ENCODE measurements at places on chromosomes 16 and 17. TPM values are rescaled to one million over a fixed set of nuclear protein-coding genes. Genes with fewer than 3 reads are reported as not detected.

- DNase-seq: no peak
Measured at GRCh38 chr16:73976644-73977043, 320.0 kb upstream of the PSMD7 start.

- no peak for DNase-seq
Measured at GRCh38 chr16:84531671-84532111, 27.2 kb upstream of the MEAK7 start.

DNA sequence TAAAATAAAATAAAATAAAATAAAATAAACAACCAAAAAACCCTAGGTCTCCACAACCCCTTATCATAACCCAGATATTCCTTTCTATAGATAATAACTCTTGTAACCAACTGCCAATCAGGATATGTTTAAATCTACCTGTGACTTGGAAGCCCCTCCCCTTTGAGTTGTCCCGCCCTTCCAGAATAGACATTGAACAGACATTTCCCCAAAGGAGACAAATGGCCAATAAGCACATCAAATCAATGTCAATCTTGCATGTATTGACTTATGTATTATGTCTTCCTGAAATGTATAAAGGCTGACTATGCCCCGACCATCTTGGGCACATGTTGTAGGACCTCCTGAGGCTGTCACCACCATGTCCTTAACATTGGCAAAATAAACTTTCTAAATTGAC lies 1.5 kb upstream of the MAPK7 start:
- no peak for DNase-seq

DNA sequence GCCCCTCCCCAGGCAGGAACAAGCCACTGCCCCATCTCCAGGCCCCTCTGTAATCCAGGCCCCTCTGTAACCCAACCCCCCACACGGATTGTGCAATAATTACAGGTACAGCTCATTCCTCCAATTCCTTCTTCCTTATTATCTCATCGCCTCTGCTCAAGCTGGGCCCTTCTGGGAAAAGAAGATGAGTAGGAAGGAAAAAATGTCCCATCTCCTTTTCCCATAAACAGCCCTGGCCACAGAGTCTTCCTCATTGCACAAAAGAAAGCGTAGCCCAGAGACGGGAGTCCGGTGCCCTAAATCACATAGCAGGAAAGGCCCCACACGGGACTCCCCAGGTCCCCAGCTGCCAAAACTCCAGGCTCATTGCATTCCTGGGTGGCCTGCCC lies 3.6 kb upstream of the LITAFD start:
- DNase-seq: no peak

DNA sequence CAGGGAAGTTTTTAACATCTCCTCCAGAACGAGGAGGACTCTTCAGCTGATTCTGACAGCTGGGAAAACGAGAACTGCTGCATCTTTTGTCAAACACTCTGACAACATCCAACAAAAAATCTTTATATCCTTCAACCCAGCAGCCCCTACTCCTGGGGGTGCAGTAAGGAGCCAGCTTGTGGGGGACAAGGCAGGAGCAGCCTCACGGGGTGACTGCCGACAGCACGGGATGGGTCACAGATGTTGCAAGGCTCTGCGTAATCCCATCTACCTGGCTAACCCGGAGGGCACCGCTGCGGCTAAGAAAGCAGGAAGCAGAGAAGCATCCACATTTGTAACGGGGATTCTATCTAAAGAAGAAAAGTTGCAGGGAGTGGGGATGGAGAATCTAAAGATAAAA lies 28.6 kb downstream of the WDR45B start:
- DNase-seq: no peak

GRCh38 chr16:85330694-85331188 lies 218.5 kb upstream of the CIBAR2 start:
- no peak for DNase-seq

GRCh38 chr17:27477050-27477888 lies 21.0 kb downstream of the KSR1 start:
- no peak for DNase-seq

DNA sequence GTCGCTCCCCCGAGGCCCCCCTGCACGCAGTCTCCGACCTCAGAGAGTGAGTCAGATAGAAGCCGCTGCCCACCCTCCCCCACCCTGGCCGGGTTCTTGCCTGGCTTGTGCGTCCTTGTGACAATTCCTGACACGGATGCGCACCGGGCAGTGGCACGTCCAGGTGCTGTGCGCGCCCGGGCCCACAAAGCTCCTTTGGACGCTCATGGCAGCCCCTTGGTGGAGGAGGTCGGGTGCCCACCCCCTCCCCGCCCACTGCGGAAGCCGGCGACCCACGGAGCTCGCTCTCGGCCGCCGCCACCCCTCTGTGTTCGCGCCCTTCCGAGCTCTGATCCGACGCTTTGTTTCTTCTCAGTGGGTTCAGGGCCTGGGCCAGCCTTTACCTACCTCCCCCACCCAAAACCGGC lies 662 bp upstream of the TUBB3 start:
- no peak for DNase-seq

GRCh38 chr17:46010597-46011186 lies 11.6 kb downstream of the STH start:
- DNase-seq: no peak

- DNase-seq: no peak
Measured at GRCh38 chr16:168424-168823, 2.6 kb downstream of the HBM start.

DNA sequence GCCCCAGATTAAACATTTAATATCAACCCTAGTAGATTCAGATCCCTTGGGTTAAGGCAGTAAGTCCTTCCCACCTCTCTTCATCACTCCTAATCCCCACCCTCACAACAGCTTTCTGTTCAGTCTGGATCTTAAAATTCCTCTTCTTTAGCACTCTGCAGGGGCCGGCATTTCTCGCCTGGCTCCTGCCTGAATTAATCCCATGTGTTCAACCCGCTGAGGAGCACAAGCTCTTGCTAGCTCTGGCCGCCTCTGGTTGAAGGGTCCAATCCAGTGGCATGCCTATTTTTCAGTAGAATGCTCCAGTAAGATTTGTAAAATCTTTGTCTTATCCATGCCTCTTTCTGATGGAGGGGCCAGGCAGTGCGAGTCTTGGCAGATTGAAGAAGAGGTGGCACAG lies 59.2 kb downstream of the CYB5B start:
- DNase-seq: no peak

- DNase-seq: no peak
Measured at GRCh38 chr16:84228256-84228838, 11.5 kb downstream of the KCNG4 start.

- no peak for DNase-seq
Measured at GRCh38 chr16:88747588-88748301, 37.3 kb downstream of the PIEZO1 start.

DNA sequence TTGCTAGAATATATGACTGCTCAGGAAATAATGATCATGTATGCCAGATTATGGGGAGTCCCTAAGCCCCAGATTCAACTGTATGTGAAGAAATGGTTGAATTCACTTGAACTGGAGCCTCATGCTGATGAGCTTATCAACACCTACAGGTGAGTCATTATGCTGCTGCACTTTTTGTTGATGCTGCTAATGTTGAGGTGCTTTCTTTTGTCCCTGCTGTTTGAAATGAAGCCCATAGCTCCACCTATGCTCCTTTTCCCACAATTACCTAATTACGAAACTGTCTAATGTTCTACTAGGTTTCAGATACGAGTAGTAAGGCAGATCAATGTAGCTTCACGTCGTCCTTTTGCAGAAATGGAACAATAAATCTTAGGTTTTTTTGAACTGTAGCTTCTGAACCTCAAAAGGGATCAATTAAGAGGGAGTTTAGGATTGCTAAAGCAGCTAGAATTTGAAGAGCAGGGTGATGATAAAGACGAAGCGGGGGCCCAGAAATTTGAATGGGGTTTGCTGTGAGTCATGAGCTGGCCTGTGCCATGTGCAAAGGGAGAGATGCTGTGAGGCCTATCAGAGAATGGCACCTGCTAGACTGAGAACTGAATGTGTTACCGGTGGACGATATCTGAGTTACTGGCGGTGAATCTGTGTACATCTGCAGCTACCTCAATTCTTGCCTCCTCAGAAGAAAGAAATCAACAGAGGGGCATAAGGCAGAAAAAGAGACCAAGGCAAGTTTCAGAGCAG lies 6.1 kb upstream of the UQCRC2 start:
- DNase-seq: no peak

- no peak for DNase-seq
Measured at GRCh38 chr16:68823401-68824135, 19.8 kb upstream of the TANGO6 start.

- no peak for DNase-seq
Measured at GRCh38 chr17:10295728-10296343, 77.0 kb downstream of the MYH13 start.

GRCh38 chr17:61065263-61065773 lies 334.3 kb upstream of the TBX2 start:
- peak; percentile 15 for DNase-seq

DNA sequence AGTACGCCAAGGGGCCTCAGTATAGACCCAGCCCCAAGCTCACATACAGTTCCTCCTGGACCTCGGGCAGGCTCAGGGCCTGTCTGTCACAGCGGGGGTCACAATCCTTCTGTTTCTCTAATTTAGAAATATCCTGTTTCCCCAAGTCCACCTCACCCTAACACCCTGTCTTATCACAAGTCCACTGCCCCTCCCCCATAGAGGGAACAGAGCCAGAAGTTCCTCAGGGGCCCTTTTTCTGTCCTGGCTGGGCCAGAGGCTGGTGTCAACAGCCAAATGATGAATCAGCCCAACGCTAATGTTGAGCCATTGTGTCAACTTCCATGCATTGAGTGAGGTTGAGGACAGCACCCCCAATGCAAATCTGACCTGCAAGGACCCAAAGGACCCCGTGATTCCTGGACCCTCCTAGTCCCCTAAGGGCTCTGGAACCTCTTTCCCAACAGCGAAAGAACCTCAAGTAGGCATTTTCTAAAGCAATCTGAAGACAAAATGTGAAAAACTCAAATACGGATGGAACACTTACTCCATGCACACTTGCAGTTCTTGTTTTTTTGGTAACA lies 58.6 kb downstream of the PECAM1 start:
- DNase-seq: no peak

GRCh38 chr17:28725166-28725659 lies 820 bp downstream of the TLCD1 start:
- no peak for DNase-seq

DNA sequence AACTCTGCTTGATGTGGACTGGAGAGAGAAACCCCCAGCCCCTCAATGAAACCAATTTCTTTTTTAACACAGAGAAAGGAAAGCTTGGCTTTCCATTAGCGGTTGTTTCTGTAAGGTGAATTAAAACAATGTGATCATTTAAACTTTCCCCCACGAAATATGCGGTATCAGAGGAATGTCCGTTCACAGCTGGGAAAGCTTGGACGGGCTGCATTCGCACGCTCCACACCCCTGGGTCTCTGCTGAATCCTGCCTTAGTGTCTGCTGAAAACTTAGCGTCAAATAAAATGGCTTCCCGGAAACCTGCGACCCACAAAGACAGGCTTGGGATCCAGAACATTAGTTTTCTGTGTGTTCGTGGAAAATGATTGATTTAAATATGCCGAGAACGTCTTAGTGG lies 71.7 kb downstream of the C16orf95 start:
- no peak for DNase-seq

DNA sequence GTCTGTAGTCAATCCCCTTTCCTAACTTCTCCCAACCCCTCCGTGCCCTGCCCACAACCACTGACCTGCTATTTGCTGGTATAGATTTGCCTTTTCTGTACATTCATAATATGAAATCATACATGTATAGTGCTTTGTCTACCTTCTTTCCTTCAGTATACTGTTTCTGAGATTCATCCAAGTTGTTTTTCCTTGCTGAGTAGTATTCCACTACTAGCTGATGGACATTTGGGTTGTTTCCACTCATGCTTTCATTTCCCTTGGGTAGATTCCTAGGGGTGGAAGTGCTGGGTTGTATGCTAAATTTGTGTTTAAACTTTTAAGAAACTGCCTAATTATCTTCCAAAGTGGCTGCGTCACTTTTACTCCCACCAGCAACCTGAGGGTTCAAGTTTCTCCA lies 27.7 kb downstream of the CSNK2A2 start:
- no peak for DNase-seq

DNA sequence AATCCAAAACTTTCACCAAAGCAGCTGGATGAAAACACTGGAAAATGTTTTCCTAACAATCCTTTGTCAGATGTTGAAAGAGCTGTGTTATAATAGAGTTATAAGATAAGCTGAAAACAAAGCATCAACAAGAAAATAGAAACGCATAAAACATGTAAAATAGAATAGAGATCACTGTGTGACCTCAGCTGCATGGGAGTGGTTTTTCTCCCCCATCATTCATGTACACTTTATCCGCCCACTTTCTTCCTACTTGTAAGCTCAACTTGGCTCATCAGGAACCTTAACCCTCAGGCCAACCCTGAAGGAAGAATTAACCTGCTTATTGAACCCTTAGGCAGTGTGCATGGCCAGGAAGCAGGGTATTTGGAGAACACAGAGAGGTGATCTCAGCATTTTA lies 238.5 kb upstream of the PMFBP1 start:
- no peak for DNase-seq

- DNase-seq: no peak
Measured at GRCh38 chr16:16158741-16159374, 64.4 kb downstream of the ABCC6 start.

- no peak for DNase-seq
Measured at GRCh38 chr16:12173121-12173520, 196.6 kb downstream of the SNX29 start.

DNA sequence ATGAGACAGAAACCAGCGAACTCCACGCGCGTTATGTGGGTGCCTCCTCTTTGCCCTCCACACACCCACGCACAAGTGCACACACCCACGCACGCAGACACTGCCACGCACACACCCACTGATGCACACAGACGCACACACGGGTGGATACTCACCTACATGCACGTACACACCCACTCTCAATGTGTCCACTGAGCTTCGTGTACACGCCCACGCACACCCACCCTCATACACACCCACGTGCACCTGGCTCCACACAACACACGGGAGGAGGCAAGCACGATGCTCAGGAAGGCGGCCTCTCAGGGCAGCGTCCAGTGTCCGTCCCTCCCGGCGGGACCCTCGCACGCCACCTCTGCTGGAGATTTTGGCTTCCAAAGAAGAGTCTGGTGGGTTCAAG lies 4.2 kb downstream of the RFNG start:
- no peak for DNase-seq

The OR3A3 gene
- polyA plus RNA-seq: 0.25 TPM

The NUTF2 gene
- 134 TPM for polyA plus RNA-seq

The ALOX12B gene
- 0.73 TPM for polyA plus RNA-seq

The ENPP7 gene
- polyA plus RNA-seq: 5.7 TPM

The JUP gene
- polyA plus RNA-seq: 185 TPM

The NOG gene
- 1.9 TPM for polyA plus RNA-seq

The KCNJ12 gene
- polyA plus RNA-seq: 6.4 TPM

The SLC5A10 gene
- 0.48 TPM for polyA plus RNA-seq

The OGFOD1 gene
- polyA plus RNA-seq: 36.5 TPM

The CSF3 gene
- polyA plus RNA-seq: not detected

The CHP2 gene
- 1.8 TPM for polyA plus RNA-seq

The SPNS3 gene
- 2.4 TPM for polyA plus RNA-seq
